ENCODE measurements at places on chromosomes 2 and 18.

DNA sequence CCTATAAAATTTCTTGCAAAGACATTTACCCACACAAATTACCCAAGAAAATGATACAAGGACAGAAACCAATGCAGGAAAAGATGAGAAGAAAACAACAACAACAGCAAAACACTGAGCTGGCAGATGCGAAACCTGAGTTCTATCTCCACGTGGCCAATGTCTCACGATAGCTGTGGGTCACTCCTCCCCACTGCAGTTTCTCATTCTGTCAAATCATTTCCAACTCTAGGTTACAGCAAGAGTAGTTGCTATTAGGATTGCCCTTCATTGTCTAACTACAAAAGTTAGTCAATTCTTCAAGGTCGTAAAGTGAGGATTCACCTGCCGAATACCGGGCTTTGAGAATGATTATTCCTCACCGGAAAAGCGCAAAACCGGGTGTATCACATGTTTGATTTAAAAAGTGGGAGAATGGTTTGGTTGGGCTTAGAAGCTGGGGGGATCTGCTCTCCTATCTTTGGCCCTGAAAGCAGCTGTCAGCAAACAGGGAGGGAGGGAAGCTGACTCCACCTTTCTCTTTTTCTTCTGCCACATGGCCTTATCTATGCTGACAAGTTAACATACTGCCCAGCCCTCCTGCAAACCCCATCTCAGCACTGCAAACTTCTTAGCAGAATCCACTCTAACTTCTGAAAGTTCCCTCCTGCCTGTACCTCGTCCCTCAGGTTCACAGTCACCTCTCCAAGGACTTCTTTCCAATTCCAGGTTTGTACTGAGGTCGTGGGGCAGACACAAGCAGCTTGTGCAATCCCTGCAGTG is 473.0 kb downstream of the SOX11 start:
- no peaks in the 10 kb centered on the region for H3K4me1 ChIP-seq
- no peaks in the 10 kb centered on the region for H3K27me3 ChIP-seq
- H3K36me3 ChIP-seq = no peaks in the 10 kb centered on the region
- no peak for DNase-seq

DNA sequence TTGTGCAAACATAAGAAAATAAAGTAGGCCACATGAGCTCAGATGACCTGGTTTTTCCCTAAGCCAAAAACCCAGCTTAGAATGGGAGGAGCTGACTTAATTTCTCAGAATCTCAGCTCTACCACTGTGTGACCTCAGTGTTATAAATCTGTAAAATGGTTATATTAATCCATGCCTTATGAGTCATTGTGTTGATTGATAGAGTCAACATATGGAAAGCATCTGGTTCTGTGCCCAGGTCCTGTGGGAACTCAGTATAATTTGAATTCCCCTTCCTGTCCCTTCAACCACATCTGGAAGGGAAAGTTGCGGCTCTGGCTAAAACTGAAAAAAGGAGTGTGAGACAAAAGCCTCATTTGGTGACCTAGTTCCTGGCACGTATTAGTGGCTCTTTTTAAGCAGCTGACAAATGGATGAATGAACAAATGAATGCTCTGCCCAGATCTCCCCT is 25.7 kb downstream of the TMEM177 start:
- no peak for DNase-seq
- H3K4me1 ChIP-seq = no peaks in the 10 kb centered on the region
- H3K27ac ChIP-seq = no peak overlapping the region

GRCh38 chr2:227415538-227416424 is 28.0 kb upstream of the SCYGR1 start:
- peaks cover 4% of the 10 kb centered on the region for H3K4me1 ChIP-seq
- H3K36me3 ChIP-seq = no peaks in the 10 kb centered on the region
- H3K27me3 ChIP-seq = no peaks in the 10 kb centered on the region

DNA sequence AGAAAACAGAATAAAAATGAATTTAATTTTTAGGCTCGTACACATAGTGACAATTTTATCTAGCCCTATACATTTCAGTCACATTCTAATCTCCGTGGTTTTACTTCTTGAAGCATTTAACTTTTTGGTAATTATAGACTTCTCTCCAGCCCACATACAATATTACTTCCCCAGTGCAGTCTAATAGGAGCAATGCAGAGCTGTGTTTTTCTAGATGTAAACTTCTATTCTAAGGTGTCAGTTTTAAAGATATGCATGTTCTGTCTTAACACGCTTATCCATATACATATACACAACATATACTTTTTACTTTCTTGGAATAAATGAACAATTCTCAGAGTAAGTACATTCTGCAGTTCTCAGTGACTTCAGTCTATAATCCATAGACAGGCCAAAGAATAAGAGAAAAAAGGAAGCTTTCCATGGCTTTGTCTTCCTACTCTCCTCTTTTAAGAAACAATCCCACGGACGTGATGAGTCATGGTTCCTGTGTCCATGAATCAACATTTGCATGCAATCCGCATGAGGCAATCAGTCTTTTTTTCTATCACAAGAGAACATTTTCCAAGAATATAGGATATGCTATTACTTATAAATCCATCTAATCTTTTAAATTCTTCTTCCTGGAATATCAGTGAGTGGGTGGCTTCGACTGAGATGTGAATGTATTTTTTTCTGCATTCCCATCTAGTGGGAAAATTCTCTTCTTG is 42.8 kb downstream of the CCDC102B start:
- no peak overlapping the region for H3K4me3 ChIP-seq
- H3K4me1 ChIP-seq = no peaks in the 10 kb centered on the region
- H3K36me3 ChIP-seq = no peaks in the 10 kb centered on the region

GRCh38 chr2:235836491-235836911 is 331.7 kb downstream of the GBX2 start:
- no peaks in the 10 kb centered on the region for H3K36me3 ChIP-seq
- H3K4me3 ChIP-seq = no peak overlapping the region
- no peak overlapping the region for H3K27ac ChIP-seq

DNA sequence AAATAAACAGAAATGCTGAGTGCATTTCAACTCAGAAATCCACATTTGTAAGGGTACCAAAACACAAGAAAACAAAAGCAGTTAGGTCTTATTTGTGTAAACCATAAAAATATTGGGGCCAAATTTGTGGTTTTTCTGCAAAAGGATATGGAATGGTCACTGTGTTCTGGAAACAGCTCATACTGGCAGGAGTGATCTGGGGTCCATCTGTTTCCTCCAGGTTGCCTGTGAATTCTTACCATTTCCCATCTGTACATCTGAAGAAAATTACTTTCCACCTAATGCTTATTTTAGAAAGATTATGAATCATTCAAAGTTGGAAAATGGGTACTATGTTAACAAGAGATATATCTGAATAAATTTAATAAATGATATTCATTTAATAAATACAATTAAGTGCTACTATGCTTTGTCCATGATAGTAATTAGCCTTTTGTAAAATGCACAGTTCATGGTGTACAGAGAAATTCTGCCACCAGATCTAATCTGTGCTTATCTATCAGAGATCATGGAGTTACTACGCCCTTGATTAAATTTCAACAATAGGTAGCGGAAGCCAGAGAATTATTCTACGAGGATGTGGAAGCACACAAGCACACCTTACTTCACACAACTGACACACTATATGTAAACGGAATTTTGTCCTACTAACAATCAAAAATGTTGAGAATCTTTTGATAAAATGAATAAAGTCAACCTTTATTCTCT is 10.9 kb downstream of the ALS2 start:
- no peaks in the 10 kb centered on the region for H3K27me3 ChIP-seq
- H3K36me3 ChIP-seq = no peaks in the 10 kb centered on the region
- no peak overlapping the region for H3K4me3 ChIP-seq
- H3K4me1 ChIP-seq = no peaks in the 10 kb centered on the region

GRCh38 chr2:174675615-174676014 is 78.0 kb upstream of the WIPF1 start:
- H3K27ac ChIP-seq = no peak overlapping the region
- H3K4me3 ChIP-seq = no peak overlapping the region
- no peak for DNase-seq
- H3K4me1 ChIP-seq = peaks cover 27% of the 10 kb centered on the region
- H3K36me3 ChIP-seq = no peaks in the 10 kb centered on the region

- no peaks in the 10 kb centered on the region for H3K4me1 ChIP-seq
- no peaks in the 10 kb centered on the region for H3K36me3 ChIP-seq
- no peak for DNase-seq
- no peaks in the 10 kb centered on the region for H3K27me3 ChIP-seq
- no peak overlapping the region for H3K27ac ChIP-seq
Measured at GRCh38 chr2:176710657-176711186, 441.5 kb downstream of the MTX2 start.

- no peak overlapping the region for H3K27ac ChIP-seq
- H3K36me3 ChIP-seq = no peaks in the 10 kb centered on the region
- H3K4me3 ChIP-seq = no peak overlapping the region
- H3K4me1 ChIP-seq = no peaks in the 10 kb centered on the region
Measured at GRCh38 chr2:240500561-240501423, 57.0 kb downstream of the ANKMY1 start.

DNA sequence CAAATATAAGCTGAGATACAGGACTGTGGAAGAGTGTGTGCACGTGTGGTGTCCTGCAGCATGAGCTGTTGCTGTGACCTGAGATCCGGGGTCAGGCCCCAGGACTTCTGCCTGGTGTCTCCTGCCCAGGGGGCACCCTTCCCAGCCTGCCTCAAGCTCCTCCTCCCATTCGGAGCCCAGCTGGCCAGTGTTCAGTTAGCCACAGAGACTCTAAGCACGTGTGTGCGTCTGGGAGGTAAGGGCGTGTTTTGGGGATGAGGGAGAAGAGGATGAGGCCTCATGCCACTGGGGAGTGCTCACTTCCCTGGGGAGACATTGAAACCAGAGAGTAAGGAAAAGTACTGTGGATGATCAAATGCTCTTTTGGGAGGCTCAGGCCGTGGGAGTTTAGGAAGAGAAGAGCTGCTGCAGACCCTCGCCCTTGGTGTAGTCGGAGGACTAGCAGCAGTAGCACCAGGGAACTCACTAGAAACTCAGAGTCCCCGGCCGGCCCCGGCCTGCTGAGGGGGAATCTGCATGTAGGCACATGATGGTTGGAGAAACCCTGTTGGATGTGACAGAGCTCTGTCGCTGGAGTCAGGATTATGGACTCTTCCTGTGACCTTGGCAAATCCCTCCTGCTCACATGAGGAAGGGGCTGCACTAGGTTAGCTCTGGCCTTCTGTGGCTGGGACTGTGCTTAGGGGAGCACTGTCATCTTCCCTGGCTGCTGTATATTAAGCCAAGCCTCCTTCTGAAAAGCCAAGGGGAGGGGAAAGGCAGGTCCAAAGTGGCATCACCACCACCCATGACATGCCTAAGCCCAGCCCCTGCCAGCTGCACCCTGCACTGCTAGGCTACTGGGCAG is 231.1 kb downstream of the DYSF start:
- no peaks in the 10 kb centered on the region for H3K27me3 ChIP-seq
- H3K27ac ChIP-seq = no peak overlapping the region
- peaks cover 10% of the 10 kb centered on the region for H3K4me1 ChIP-seq
- DNase-seq = no peak
- H3K4me3 ChIP-seq = no peak overlapping the region

- no peak overlapping the region for H3K4me3 ChIP-seq
- no peaks in the 10 kb centered on the region for H3K27me3 ChIP-seq
Measured at GRCh38 chr18:8224576-8224975, 384.7 kb upstream of the RAB12 start.

- no peaks in the 10 kb centered on the region for H3K27me3 ChIP-seq
- peaks cover 38% of the 10 kb centered on the region for H3K4me1 ChIP-seq
- H3K4me3 ChIP-seq = no peak overlapping the region
- no peak overlapping the region for H3K27ac ChIP-seq
Measured at GRCh38 chr2:158484892-158485556, 28.3 kb downstream of the PKP4 start.

- DNase-seq = no peak
- peaks cover 62% of the 10 kb centered on the region for H3K4me1 ChIP-seq
- no peaks in the 10 kb centered on the region for H3K36me3 ChIP-seq
Measured at GRCh38 chr18:48074929-48075706, 144.7 kb upstream of the SMAD2 start.

DNA sequence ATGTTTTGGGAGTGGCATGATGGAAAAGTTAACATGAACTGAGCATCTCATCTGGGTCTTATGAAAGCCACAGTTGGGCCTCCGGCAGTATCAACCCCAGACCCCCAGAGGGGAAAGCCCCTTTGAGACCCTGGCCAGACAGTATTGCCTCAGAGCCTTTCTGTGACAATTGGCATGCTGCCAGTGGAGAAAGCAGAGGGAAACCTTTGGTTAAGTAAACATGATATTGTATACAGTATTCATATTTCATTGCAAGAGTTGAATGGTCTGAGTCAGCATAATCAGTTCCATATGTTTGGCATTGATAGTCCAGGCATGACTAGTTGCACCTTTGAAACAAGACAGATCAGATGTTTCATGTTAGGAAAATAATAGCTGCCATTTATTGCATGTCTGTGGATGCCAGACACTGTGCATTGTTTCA is 20.0 kb downstream of the MERTK start:
- H3K27me3 ChIP-seq = no peaks in the 10 kb centered on the region
- no peak overlapping the region for H3K27ac ChIP-seq
- peaks cover 10% of the 10 kb centered on the region for H3K4me1 ChIP-seq

- H3K27ac ChIP-seq = no peak overlapping the region
- no peak for DNase-seq
- H3K27me3 ChIP-seq = no peaks in the 10 kb centered on the region
- peaks cover 11% of the 10 kb centered on the region for H3K36me3 ChIP-seq
Measured at GRCh38 chr2:47038656-47039488, 116.2 kb downstream of the STPG4 start.

- DNase-seq = no peak
- no peak overlapping the region for H3K4me3 ChIP-seq
- no peak overlapping the region for H3K27ac ChIP-seq
- H3K27me3 ChIP-seq = no peaks in the 10 kb centered on the region
Measured at GRCh38 chr2:199977984-199978415, 22.6 kb downstream of the MAIP1 start.

DNA sequence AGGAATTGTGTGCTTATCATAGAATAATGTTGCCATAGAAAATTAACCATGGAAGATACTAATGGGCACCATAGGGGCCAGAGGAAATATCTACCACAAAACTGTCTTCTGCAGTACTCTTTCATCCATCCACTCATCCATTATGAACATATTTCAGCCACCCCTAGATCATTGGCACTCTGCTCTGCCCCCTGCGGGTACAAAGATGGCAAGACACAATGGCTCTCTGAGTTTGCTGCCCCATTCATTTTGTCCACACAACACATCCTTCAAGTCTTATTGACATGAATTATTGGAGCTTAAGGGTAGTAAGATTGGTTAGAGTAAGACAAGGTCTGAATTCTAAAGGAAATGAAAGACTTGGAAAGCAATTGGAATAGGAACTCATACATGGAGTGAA is 1224.7 kb upstream of the CELF4 start:
- no peaks in the 10 kb centered on the region for H3K36me3 ChIP-seq
- H3K27me3 ChIP-seq = no peaks in the 10 kb centered on the region
- H3K27ac ChIP-seq = no peak overlapping the region

GRCh38 chr18:36638224-36638623 is 190.6 kb downstream of the TPGS2 start:
- H3K4me1 ChIP-seq = peaks cover 11% of the 10 kb centered on the region
- no peak overlapping the region for H3K27ac ChIP-seq
- H3K27me3 ChIP-seq = no peaks in the 10 kb centered on the region
- H3K36me3 ChIP-seq = no peaks in the 10 kb centered on the region
- DNase-seq = no peak
- H3K4me3 ChIP-seq = no peak overlapping the region

GRCh38 chr2:151258121-151258520 is 3.5 kb downstream of the RBM43 start:
- no peak overlapping the region for H3K27ac ChIP-seq
- DNase-seq = no peak
- H3K4me3 ChIP-seq = no peak overlapping the region
- no peaks in the 10 kb centered on the region for H3K27me3 ChIP-seq
- peaks cover 20% of the 10 kb centered on the region for H3K4me1 ChIP-seq
- no peaks in the 10 kb centered on the region for H3K36me3 ChIP-seq
